CD4-positive, alpha-beta T cell treated with Interleukin-4 for 1 hour (primary cell): ENCODE measurements at places on chromosomes 2 and 18.

DNA sequence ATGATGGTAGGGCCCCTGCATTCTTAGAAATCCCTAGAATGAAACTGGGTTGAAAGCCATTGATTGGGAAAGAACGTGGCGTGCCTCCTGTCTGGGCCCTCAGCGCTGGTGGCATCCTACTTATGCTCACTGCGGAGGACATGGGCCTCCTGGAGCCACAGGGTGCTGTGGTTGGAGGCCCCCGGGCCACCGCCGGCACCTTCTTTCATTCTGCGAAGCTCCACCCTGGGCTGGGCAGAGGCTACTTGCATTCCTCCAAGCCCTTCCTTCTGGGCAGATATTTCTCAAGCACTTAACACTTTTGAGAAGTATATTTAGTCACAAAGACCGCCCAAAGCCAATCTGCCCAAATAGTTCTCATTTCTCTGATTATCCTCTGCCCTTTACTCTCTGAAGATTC is 311.9 kb downstream of the MYCN start:
- DNase-seq = no peak

DNA sequence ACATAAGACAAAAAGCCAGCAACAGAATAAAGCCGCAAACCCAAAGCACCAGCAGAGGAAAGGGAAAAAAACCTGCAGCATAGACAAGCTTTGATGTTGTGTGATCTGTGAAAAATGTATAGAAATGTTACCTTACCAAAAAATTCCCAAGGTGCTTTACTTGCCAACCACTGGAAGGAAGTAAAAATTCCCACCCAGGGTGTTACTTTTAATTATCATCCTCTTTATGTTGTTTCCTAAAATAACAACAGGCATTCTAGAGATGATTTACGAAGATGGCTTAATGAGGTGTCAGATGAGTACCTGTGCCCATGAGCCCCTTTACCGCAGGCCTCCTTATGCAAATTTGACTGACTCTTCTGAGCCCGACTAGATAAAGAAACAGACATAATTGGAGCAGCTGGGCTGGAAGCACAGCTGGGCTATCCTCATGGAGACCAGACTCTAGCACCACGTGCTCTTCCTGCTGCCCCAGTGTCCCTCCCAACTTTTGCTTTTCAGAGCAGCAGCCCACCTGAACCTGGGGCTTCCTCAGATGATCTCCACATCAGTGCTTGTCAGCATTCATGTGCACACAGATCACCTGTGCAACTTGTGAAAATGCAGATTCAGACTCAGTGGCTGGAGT is 41.5 kb downstream of the SRSF7 start:
- no peak for DNase-seq

DNA sequence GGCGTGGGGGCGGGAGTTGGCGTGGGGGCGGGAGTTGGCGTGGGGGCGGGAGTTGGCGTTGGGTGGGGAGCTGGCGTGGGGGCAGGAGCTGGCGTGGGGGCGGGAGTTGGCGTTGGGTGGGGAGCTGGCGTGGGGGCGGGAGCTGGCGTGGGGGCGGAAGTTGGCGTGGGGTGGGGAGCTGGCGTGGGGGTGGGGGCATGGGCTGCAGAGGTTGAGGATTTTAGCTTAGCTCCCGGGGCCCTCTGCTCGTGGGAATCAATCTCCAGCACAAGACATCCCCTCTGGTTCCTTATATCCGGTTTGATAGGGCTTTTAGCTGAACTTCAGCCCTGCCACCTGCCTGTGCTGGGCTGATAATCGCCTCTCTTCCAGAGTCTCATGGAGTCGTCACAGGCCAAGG is 177.0 kb downstream of the LDLRAD4 start:
- DNase-seq = no peak

DNA sequence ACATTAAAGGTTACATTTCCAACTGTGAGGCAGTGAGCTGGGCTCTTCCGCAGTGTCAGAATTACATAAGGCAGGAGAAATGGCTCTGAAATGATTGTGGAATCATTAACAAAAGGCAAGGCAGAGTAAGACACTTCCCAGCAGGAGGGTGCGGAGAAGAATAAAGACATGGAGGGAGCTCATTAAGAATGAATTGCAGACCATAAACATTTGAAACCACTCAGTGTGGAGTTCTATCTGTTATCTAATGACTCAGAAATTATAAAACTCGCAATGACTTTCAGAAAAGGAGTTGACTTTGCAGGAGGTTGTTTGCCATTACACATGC is 77.0 kb downstream of the SMIM21 start:
- no peak for DNase-seq

DNA sequence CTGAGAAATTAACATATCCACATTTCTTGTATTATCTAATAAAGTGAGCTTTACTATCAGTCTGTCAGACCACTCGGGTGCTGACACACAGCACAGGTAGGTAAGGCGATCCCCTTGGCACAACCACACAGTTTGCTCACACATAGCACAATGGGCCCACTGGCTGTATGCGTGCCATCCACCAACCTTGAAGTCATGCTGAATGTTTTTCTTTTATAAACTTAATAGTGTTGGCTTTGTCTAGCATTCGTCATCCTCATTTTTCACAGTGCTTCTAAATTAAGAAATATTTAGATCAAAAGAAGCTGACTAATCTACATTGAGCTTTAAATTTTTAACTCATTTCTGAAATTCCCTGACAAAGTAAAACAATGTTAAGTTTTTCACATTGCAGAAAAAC is 50.0 kb upstream of the PAPOLG start:
- DNase-seq = no peak

GRCh38 chr2:18950361-18950851 is 361.0 kb upstream of the NT5C1B start:
- DNase-seq = no peak

DNA sequence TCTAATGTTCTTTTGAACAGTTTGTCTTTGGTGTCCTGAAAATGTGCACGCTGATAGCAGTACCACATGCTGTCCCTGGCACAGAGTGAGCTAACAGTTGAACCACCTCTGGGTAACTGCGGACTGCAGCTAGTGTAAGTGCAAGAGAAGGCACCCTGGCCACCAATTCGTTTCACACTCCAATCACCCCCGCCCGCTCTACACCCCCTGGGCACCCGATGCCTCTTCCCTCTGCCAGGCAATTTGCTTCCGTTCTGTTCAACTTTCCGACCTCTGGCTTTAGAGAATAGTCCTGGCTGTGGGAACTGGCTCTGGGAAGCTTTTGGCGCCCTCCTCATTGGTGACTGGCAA is 1.4 kb downstream of the DOCK10 start:
- DNase-seq = peak; percentile 44

DNA sequence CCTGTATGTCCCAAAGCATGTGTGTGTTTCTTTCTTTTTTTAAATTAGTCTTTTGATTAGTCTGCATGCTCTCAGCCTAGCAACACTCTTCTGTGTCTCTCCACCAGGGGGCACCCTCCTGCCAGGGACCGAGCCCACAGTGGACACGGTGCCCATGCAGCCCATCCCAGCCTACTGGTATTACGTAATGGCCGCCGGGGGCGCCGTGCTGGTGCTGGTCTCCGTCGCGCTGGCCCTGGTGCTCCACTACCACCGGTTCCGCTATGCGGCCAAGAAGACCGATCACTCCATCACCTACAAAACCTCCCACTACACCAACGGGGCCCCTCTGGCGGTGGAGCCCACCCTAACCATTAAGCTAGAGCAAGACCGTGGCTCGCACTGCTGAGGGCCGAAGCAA is 93.8 kb downstream of the NRP2 start:
- DNase-seq = peak; percentile 19

GRCh38 chr2:36473230-36473629 is 117.7 kb downstream of the CRIM1 start:
- no peak for DNase-seq

DNA sequence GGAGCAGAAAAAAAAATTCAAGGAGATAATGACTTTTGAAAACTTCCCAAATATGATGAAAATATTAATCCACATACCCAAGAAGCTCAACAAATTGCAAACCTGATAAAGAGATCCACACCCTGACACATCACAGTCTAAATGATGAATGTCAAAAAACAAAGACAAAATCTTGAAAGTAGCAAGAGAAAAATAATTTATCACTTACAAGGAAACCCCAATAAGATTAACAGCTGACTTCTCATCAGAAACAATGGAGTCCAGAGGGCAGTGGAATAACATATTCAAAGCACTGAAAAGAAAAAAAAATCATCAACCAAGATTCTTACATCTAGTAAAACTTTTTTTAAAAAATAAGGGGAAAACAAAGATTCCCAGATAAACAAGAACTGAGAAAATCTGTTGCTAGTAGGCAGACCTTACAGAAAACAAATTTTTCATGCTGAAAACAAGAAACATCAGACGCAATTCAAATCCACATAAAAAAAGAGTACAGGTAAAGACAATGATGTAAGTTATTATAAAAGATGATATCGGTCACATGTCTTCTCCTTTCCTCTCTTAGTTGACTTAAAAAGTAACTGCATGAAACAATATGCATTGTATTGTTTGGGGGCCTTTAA is 21.3 kb downstream of the SLC66A2 start:
- DNase-seq = no peak

GRCh38 chr2:143480601-143481236 is 351.5 kb downstream of the ARHGAP15 start:
- no peak for DNase-seq

DNA sequence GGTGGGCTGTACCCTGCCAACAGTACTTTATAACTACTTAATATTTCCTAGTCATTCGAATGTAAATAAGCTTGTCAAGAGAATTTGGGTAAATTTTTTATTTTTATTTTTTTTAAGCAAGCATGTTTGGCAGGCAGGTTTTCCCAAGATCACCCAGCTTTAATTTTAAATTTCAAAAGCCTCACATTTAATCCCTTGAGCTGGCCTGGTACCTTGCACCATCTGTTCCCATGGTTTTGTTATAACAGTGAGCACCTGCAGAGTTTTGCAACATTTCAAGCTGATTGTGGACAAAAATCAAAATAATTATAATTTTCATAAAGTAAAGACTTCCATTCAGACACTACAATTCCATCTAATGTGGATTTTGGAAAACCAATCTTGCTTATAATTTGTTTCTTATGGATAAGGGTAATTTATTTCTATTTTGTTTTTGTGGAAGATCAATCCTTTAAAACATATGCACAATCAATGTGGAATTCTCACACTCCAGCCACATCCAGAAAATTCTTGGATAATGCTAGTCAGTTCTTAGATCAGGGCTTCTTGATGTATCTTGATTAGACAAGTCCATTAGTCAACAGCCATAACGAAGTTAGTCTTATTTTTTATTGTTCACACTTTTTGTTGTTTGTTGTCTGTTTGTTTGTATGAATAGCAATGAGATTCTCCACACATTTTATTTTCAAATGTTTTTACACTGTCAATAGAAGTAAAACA is 689.3 kb downstream of the NR4A2 start:
- no peak for DNase-seq

DNA sequence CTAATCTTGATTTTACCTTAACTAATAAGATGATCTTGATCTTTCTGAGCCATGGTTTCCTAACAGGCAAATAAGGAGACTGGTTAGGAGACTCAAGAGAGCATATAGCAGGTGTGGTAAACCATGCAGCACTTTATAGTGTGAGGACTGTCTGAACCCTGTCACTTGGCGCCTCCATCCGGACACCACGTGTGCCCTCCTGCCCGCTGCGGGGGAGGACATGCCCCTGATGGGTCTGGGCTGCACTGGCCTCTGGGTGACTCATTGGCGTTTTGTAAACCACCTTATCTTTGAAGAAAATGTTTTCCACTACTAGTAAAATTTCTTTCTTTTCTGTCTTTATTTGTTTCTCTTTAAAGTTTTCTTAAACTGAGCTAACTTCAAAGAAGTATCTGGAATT is 131.1 kb downstream of the FMNL2 start:
- no peak for DNase-seq

GRCh38 chr2:113141451-113141850 is 14.1 kb downstream of the IL1RN start:
- DNase-seq = no peak

- DNase-seq = no peak
These were observed 10.9 kb downstream of the SERPINB12 start for GRCh38 chr18:63553081-63553480.

DNA sequence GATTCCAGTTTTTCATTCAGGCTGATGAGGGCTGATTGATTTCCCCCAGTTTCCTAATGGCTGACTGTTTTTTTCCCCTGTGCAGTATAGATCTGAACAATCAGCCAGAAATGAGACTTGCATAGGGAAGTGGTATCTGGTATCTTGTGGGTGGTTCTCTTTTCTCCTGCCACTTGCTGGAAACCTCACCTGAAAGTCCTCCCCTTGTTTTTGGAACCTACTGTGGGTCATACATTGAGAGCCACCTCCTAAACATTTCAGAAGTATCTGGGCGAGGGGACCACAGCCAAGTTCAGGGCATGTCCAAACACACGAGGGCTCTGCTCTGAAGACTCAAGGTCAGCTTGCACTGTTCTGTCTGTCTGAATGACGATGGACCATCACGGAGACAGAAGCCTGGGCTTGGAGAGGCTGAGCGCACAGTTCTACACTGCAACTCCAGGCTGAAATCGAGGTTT is 19.3 kb downstream of the ALPK2 start:
- no peak for DNase-seq

DNA sequence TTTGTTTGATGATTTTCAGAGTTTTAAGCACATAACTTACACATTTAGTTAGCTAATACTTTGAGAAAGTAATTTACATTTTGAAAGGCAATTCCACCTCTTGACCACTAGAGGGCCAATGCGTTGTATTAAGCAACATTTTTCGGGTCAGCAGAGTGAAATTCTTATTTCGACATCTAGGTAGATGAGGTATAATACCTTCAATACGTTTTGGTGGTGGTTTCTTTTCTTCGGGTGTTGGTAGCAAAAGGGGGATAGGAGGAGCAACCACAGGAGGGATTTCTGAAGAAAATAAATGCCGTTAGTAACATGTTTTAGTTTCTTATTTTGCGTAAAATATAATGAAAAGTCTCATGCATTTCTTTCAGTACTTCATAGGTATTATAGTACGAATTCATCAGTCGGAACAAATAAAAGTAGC is 106.3 kb downstream of the TTN start:
- DNase-seq = peak; percentile 42

- DNase-seq = peak; percentile 0
These were observed 89.8 kb upstream of the KCNH7 start for GRCh38 chr2:162928356-162928755.

DNA sequence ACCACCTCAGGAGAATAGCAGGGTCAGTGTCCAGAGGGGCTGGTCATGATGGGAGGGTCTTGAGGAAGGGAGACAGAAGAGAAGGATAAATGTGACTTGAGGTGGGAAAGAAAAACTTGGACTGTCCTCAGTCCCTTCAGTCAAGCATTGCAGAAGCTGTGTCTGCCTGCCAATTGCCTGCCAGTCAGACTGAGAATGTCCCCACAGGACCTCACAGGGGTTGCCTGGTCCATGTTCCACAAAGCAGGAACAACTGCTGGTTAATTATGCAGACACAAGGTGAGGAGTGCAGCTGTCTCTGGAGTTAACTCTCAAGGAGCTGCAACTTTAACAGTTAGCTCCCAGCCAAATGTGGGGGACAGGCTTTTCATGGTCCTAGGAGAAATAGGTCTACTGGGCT is 75.7 kb downstream of the TRIM43 start:
- DNase-seq = no peak

- DNase-seq = no peak
These were observed 261.0 kb downstream of the ZNF516 start for GRCh38 chr18:76233876-76234675.
